ENCODE measurements at places on chromosomes 3 and 15. TPM values are rescaled to one million over a fixed set of nuclear protein-coding genes. Genes with fewer than 3 reads are reported as not detected.

Gene GPR176
- 0.14 TPM for total RNA-seq

DNA sequence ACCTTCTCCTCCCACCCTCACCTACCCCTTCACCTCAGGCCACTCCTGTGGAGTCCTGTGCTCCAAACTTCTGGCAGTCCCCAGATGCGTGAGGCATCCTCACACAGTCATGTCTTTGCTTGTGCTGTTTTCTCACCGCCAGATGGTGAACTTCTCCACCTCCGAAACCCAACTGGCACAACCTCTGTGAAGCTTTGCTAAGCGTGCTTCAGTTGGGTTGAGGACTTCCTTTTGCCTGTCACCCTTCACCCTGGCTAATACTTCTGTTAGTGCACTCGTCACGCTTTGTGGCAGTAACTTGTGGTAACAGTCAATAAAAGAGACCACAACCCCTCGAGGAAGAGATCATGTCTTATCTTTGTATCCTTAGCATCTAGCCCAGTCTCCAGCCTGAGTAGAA lies 42.0 kb upstream of the SKOR1 start:
- DNase-seq: peak; percentile 79

Gene SLC38A3
- not detected for total RNA-seq

DNA sequence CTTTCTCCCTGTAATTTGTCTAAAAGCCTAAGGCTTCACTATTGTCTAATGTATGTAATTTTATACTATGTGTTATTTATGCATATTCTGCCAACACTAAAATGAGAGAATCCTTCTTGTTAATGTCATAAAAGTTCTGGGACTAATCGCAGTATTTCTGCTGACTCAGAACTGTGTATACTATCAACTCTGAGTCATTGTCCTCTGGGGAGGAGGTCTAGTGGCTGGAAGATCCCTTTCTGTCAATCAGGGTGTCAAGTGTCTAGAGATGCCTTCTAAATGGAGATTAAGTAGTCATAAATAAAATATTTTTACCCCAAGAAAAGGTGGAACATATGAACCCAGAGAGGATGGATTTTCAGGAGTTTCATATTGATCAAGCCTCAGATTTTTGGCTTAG lies 473.4 kb downstream of the AGBL1 start:
- DNase-seq: no peak

DNA sequence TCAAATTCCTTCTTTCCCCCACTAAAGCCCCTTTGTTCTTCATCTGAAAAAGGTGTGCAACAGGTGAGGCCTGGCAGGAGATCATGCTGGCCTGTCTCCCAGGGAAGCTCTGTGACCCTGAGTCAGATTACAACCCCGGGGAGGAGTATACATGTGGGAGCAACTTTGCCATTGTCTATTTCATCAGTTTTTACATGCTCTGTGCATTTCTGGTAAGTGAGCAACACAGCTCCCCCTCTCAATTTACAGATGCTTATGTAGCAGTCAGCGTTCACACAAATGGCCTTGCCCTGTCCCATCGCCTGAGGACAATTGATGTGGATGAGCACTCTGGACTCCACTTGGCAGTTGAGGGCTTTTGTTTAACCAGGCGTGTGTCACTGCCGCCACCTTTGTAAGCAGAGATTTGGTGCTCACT lies 70.4 kb downstream of the CHDH start:
- DNase-seq: no peak

DNA sequence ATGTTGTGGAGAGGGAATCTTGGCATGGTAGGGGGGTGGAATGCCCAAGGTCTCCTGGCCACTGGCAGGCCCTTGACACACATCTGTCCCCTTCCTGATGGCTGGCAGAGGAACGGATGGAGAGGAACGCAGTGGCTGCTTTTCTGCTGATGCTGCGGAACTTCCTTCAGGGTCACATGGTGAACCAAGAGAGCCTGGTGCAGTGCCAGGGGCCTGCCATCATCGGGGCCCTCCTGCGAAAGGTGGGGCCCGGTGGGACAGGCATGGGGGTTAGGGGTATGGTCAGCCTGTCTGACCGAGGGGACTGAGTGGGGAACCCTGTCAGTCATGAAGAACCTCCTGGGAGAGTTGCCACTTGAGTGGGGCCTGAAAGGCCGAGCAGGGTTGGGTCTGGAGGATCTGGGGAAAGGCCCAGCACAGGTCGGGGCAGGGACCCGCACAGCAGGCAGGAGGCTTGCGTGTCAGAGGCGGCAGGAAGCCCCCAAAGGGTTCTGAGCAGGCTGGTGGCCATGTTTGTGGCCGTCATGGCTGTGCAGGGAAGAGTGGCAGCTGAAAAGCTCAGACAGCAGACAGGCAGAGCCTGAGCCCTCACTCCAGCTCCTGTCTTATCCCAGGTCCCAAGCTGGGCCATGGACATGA lies 18.1 kb downstream of the NBEAL2 start:
- no peak for DNase-seq

DNA sequence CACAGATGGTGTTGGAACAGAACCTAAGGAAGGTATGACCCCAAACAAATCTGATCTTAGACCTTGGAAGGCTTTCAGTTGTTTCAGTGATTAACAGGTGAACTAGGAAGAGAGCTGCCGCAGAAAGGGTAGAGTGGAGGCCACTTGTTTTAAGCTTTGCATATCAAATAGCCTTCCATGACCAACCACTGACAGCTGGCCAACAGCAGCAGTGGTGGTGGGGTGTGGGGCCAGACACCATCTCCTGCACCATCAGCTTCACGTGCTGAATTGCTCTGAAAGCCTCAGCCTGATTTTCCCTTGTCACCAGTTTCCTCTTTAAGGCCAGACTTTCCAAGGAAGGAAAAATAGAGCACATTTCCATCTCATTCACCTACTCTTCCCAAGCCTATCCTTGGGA lies 16.6 kb upstream of the OSBPL11 start:
- no peak for DNase-seq

DNA sequence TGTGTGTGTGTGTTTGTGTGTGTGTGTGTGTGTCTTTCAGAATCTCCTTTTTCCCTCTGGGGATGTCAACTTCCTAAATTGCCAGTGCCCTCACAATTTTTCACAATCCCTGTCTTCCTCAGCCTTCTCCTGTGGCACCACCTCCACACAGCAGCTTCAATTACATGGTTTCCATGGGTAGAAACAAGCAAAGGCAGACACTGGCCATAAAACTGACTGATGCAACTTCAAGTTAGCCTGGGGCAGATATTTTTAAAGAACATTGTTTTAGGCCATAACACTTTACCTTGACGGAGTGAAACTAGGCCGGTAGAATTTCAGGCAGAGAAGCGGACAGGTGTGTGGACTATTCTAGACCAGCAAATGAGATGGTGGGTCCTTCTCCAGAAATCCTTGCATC lies 405.8 kb upstream of the SUCLG2 start:
- no peak for DNase-seq

DNA sequence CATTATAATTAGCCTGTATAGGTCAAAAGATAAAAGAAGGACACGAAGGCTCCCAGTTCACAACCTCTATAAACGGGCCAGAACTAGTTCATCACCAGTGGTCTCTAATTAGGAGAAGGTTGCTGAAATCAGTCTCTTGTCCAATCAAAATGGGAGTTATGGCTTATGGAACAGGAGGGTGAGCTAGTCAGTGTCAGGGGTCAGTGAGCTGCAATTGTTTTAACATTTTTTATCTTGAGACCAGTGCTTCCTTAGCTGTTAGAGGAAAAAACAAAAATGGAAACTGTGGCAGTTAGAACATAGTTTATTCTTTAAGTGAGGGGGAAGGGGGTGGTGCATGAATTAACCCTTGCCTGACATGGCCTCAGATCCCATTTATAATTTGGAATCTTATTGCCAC lies 141.7 kb downstream of the KCNMB2 start:
- no peak for DNase-seq

DNA sequence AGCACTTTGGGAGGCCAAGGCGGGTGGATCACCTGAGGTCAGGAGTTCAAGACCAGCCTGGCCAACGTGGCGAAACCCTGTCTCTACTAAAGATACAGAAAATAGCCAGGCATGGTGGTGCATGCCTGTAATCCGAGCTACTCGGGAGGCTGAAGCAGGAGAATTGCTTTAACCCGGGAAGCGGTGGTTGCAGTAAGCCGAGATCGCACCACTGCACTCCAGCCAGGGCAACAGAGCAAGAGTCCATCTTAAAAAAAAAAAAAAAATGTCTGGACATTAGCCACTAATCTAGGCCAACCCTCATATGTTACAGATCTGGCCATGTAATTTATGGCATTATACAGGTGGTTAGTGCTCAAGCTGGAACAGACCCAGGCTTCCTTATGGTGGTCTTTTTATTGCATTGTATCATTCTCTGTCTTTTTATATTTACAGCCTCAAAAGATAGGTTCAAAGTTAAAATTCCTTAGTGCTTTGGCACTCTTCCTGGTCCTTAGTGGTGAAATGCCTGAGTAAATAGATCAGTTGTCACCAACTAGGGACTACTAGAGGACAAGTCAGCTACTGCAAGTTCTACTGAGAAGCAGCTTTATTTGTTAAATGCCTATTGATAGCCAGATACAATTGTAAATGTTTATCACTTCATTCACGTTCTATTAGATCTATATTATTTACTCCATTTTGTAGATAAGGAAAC lies 16.0 kb downstream of the STARD9 start:
- DNase-seq: no peak

Gene RBPMS2
- total RNA-seq: not detected

GRCh38 chr15:74127255-74127953 lies 3.0 kb upstream of the ISLR2 start:
- peak; percentile 96 for DNase-seq

GRCh38 chr3:141193066-141193830 lies 38.4 kb upstream of the PXYLP1 start:
- DNase-seq: no peak

GRCh38 chr3:106184540-106185457 lies 316.0 kb upstream of the CBLB start:
- no peak for DNase-seq

Measured in activated CD4-positive, alpha-beta T cell treated with anti-CD3 and anti-CD28 coated beads, Interleukin-2, amount 10 ng/mL, durations not matched to agents 24 days and 14 days (primary cell).